ENCODE measurements at places on chromosomes 6 and 20.

DNA sequence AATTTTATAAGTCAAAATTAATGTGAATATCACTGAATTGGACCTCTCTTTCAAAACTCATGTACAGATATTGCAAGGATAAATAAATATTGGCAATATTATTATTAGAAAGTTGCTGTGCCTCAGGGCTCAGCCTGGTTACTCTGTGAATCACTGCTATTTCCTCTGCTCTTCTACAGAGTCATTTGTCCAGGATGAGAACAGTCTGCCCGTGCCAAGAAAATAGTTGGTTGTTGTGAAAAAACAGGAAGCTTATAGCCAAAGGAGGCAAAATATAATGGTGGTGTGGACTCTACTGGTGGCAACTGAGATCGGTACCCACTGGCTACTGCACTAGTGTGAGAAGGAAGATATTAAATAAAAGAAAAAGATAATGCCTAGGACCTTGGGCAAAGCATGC lies 93.6 kb downstream of the RIMS1 start:
- peak; percentile 20 for DNase-seq

GRCh38 chr20:12949429-12949980 lies 59.3 kb upstream of the SPTLC3 start:
- DNase-seq = no peak

- DNase-seq = no peak
These were observed 72.5 kb downstream of the CD40 start for GRCh38 chr20:46190478-46191167.

DNA sequence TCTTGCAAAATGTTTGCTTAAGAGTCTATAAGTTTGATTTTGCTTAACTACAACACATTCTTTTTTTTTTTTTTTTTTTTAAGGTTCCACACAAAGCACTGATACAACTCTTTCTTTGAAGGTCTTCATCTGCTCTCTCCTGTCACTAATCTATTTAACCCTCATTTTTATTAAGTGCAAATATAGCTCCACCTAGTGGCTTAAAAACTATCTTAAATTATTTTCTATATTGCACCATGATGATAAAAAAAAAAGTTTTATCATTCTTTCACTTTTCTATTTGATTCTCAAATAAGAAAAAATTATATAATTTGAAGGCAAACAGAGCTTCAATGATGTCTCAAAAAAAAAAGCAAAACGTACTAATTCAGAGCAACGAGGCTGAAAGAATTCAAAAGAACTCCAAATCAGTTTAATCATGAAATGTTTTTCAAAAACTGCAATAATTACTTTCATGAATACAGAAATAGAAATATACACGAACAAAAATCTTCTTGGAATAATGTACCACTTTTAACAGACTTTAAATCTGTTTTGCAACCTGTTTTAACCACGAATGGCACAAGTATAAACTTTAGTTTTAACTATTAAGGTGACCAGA lies 12.8 kb downstream of the ESF1 start:
- DNase-seq = peak; percentile 39

GRCh38 chr20:58545565-58546415 lies 30.6 kb upstream of the APCDD1L start:
- no peak for DNase-seq

- no peak for DNase-seq
These were observed 3.9 kb upstream of the SYS1 start for GRCh38 chr20:45359069-45359405.

DNA sequence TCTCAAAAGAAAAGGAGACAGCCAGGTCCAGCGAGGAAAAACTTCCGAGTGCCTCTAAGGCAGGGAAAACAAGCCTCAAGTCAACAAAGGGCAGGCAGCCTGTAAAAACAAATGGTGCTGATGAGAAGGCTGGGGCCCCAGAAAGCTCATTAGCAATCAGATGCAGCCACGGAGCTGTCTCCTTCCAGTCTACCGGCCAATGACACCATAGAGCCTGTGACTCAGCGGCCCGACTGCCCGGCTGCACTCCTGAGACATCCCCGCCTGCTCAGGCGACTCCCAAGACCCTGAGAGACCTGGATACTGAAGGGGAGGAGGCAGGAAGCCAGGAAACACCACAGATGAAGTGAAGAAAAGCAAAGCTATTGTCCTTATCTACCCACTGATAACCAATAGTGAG lies 120.1 kb upstream of the HDDC2 start:
- no peak for DNase-seq

GRCh38 chr6:5174756-5175549 lies 85.8 kb downstream of the LYRM4 start:
- DNase-seq = no peak

GRCh38 chr6:113777601-113778000 lies 79.5 kb upstream of the MARCKS start:
- no peak for DNase-seq

DNA sequence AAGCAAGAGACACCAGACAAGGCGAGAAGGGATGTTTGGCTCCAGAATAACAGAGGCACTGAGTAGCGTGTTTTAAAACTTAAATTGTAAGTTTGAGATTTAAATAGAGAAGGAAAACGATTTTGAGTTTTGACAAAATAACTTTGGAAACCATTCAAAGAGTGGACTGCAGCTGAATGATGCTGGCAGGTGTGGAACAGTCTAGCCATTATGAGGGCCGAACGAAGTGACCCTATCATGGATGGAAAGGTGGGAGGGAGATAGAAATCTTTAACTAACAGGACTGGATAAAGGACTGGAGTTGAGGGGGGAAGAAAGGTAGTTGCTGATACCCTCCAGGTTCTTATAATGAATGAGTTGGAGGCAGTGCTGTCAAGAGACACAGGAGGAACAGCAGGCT lies 248.4 kb downstream of the PACRG start:
- DNase-seq = no peak

GRCh38 chr20:35562541-35563110 lies 20.7 kb downstream of the ERGIC3 start:
- no peak for DNase-seq

GRCh38 chr6:130758813-130759212 lies 68.4 kb upstream of the SMLR1 start:
- DNase-seq = no peak

GRCh38 chr6:53437557-53438202 lies 88.9 kb upstream of the ELOVL5 start:
- DNase-seq = peak; percentile 30

- no peak for DNase-seq
These were observed 147.1 kb downstream of the PRL start for GRCh38 chr6:22149501-22150367.
